Activated CD4-positive, alpha-beta T cell treated with anti-CD3 and anti-CD28 coated beads for 24 hours (primary cell): ENCODE measurements at places on chromosomes 12 and 14.

DNA sequence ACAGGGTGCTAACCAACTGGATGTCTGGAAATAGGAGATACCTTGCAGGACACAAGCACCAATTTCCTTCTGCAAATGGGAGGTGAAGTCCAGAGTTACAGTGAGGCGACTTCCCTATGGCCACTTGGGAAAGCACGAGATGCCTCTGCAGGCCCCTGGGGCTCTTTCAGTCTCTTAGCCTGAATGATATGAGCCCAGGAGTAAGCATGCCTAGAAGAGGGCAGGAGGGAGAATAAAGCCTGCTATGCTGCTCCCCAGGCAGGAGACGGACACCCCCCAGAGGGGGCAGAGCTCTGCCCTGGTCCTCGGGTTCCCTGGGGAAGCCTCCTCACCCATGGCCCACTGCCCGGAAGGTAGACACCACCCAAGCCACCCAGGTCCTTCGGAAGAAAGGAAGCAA lies 105.1 kb downstream of the GCH1 start:
- DNase-seq, result no peak

GRCh38 chr14:91858536-91859275 lies 8.6 kb downstream of the TC2N start:
- DNase-seq, result no peak

- no peak for DNase-seq
Observed at GRCh38 chr12:91100906-91101305, 10.4 kb downstream of the LUM start.

GRCh38 chr12:43882578-43883178 lies 46.8 kb downstream of the TMEM117 start:
- peak; percentile 16 for DNase-seq

GRCh38 chr12:11902525-11902875 lies 168.2 kb upstream of the BCL2L14 start:
- no peak for DNase-seq

DNA sequence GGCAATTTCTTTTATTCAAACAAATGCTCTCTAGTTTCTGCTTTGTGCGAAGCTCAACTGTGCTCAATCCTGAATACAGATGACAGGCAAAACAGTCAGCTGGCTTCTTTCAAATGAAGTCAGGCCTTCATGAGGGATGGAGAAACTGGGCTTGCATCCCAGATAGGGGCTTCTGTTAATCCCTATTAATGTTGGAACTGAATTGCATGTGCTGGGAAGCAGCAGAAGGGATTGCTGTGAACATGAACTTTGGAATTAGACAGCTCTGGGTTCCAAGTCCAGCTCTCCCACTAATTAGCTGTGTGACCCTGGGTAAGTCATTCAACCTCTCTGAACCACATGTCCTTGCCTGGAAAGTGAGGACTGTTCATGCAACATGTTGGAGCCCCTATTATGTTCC lies 21.1 kb upstream of the CORO1C start:
- no peak for DNase-seq
